Calu3 (cell line): ENCODE measurements at places on chromosomes 16 and 17. TPM values are rescaled to one million over a fixed set of nuclear protein-coding genes. Genes with fewer than 3 reads are reported as not detected.

- no peaks in the 10 kb centered on the region for H3K4me1 ChIP-seq
- H3K36me3 ChIP-seq = peaks cover 86% of the 10 kb centered on the region
- no peaks in the 10 kb centered on the region for H3K27me3 ChIP-seq
- peak; percentile 78 for DNase-seq
These were observed 21.6 kb downstream of the POLR3E start for GRCh38 chr16:22318690-22319358.

- DNase-seq = peak; percentile 61
- H3K4me3 ChIP-seq = peak overlapping the region; percentile 84
- H3K4me1 ChIP-seq = peaks cover 20% of the 10 kb centered on the region
- peaks cover 16% of the 10 kb centered on the region for H3K36me3 ChIP-seq
These were observed 13.5 kb downstream of the SARM1 start for GRCh38 chr17:28385037-28385400.

SETD1A gene
- 28.8 and 30.5 TPM in 2 replicates for total RNA-seq

GRCh38 chr16:79150632-79151310 is 449.8 kb downstream of the MAF start:
- no peaks in the 10 kb centered on the region for H3K27me3 ChIP-seq
- peak overlapping the region; percentile 7 for H3K27ac ChIP-seq
- H3K4me1 ChIP-seq = peaks cover 55% of the 10 kb centered on the region
- DNase-seq = no peak
- no peaks in the 10 kb centered on the region for H3K36me3 ChIP-seq
- no peak overlapping the region for H3K4me3 ChIP-seq

OMG gene
- not detected in 2 replicates for total RNA-seq

DNA sequence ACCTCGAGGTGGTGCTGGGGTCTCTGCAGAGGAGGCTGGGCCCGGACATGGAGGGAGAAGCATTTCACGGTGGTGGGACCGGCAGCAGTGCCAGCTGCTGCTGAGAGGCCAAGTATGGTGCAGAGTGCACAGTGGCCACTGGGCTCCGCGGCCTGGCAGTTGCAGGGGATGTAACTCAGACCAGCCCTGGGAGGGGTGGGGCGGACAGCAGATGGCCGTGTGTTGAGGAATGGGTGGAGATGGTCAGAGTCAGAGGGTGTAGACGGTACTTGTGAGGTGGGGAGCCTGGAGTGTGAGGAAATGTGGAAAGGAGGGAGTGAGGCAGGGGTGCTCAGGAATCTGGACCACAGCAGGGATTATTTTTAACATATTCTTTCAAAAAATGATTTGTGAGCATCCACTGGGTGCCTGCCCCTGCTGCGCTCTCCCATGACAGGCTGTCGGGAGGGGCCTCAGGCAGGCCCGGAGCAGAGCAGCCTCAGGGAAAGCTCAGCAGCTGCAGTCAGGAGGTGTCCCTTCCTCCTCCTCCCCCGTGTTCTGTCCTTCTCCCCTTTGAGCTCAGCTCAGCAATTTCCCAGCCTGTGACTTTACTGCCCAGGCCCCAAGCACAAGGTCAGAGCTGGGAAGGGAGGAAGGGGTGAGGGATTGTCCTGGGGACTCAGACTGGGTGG is 113.1 kb downstream of the RAP1GAP2 start:
- H3K36me3 ChIP-seq = no peaks in the 10 kb centered on the region
- no peaks in the 10 kb centered on the region for H3K4me1 ChIP-seq
- no peak for DNase-seq
- no peaks in the 10 kb centered on the region for H3K27me3 ChIP-seq
- H3K4me3 ChIP-seq = no peak overlapping the region

DNA sequence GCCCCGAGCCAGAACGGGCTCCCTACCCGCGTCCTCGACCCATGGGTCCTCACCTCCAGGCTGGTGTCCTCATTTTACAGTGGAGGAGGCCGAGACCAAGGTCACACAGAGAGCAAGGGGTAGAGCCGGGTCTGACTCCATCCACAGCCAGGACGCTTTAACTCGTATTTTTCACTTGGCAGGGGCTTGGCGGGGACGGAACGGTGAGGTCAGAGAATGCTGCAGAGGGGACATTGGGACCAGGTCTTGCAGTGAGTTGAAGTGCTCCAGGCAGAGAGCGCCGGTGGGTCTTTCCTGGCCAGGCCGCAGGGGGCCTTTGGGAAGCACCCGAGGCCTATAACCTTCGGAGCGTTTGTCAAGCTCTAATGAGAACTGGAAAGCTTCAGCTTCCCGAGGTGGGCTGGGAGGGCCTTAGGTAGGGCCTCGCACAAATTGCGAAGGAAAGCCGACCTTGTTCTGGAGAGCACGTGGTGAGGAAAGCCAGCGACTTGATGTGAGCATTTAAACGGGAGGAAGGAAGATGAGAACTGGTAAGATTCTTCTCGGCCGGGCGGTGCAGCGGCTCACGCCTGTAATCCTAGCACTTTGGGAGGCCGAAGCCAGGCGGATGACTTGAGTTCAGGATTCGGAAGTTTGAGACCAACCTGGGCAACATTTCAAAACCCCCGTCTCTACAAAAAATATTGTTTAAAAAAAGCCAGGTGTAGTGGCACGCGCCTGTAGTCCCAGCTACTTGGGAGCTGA is 908 bp upstream of the CLUH start:
- peaks cover 21% of the 10 kb centered on the region for H3K4me1 ChIP-seq
- H3K36me3 ChIP-seq = peaks cover 44% of the 10 kb centered on the region
- DNase-seq = no peak
- peak overlapping the region; percentile 96 for H3K4me3 ChIP-seq

ATP2C2 gene
- 30.5 and 33.9 TPM in 2 replicates for total RNA-seq

ABCC6 gene
- 3.7 and 5.8 TPM in 2 replicates for total RNA-seq

HS3ST3B1 gene
- 0.78 and 0.80 TPM in 2 replicates for total RNA-seq

DNA sequence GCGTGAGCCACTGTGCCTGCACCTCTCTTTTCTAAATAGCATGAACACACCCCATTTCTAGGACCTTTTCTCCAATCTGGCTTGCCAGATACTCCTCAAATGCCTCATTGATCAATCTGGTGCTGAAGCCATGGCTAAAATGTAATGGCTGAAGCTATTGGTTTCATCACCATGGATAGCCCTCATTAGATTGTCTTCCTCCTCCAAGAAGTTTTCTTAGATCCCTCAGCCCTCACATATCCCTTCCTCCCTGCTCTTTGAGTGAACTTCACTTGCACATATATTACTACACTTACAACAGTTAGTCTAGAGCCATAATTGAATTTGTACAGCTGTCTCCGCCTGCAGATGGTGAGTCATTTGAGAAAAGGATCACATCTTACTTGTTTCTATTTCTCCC is 77.9 kb upstream of the TOX3 start:
- no peak overlapping the region for H3K4me3 ChIP-seq
- no peaks in the 10 kb centered on the region for H3K27me3 ChIP-seq

SLC47A2 gene
- total RNA-seq = not detected in 2 replicates

DNA sequence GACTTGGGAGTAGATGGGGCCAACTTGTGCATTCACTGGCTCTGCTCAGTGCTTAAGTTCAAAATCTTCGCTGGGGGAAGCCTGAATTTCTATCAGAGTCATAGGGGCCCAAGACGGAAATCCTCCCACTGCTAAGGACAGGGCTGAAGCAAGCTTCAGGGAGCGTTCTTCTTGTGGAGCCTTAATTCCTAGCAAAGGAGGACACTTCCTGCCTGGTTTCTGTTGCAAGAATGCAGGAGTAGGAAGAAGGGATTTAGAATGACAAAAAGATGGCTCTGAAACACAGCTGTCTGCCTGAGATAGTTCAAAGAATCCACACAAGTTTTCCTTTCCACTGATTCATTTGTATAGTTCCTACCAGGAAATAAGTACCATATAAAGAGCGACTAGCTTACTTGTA is 26.4 kb downstream of the PSME3IP1 start:
- no peak overlapping the region for H3K4me3 ChIP-seq
- peaks cover 52% of the 10 kb centered on the region for H3K36me3 ChIP-seq
- H3K4me1 ChIP-seq = no peaks in the 10 kb centered on the region
- H3K27me3 ChIP-seq = no peaks in the 10 kb centered on the region
- DNase-seq = no peak
